Peyer's patch (tissue), 4 donors: ENCODE measurements at places on chromosomes 4 and X.

DNA sequence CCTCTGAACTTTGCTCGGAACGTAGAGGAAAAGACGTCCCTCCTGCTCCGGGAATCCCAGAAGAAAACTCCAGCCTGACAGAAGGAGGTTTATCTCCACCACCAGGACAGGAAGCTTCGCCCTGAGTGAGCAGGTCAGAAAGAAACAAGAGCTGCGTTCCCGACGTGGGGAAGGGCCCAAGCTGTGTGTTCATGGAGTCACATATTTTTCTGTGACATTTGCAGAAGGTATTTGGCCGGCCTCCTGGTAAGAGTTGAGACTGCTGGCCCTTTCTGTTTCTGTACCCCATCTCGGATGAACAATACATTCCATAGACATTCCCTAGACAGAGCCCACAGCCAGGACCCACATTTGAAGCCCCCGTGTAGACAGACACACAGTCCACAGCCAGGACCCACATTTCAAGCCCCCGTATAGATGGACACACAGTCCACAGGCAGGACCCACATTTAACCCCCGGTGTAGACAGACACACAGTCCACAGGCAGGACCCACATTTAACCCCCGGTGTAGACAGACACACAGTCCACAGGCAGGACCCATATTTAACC is 230.8 kb downstream of the SHOX start:
- DNase-seq = no peak
- H3K4me3 ChIP-seq = no peak overlapping the region
- H3K27me3 ChIP-seq = no peaks in the 10 kb centered on the region
- H3K4me1 ChIP-seq = no peaks in the 10 kb centered on the region
- H3K36me3 ChIP-seq = no peaks in the 10 kb centered on the region

DNA sequence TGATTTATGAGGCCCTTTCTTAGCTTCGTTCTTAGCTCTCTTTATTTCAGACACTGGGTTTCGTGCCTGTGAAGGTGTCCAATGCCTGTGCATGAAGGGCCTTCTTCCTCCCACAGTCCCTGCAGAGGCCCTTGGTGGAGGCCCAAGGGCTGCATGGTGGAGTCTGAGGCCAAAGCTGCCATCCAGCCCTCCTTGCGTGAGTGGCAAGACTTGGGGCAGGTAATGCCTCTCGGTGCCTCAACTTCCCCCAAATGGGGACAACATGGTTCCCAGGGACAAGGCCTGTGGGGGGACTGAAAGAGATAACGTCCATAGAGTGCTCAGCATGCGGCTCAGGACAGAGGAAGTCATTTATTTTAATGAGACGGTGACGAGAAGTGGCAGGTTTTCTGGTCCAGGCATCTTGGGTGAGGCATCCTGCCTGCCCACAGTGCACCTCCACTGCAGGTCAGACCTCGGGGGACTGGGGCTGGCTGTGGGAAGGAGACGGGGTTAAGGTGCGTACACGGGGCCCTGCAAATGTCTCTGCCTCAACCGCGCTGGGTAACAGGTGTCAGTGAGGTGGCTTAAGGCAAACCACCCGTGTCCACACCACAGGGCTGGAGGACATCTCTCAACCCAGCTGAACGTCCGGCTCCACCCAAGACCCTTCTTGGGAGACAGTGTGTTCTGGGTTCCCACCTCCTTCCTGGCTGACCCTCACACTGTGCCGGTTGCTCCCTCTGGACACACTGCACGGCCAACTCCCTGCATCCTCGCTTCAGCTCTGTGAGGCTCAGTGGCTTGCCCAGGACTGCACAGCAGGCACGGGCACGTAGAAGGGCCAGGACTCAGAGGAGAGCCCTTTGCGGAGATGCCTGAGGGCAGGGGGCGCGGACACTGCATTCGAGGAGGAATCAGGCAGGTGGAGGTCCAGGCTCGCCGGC is 50.5 kb downstream of the PSAPL1 start:
- no peaks in the 10 kb centered on the region for H3K4me1 ChIP-seq
- peak; percentile 6 for DNase-seq
- H3K27ac ChIP-seq = no peak overlapping the region

DNA sequence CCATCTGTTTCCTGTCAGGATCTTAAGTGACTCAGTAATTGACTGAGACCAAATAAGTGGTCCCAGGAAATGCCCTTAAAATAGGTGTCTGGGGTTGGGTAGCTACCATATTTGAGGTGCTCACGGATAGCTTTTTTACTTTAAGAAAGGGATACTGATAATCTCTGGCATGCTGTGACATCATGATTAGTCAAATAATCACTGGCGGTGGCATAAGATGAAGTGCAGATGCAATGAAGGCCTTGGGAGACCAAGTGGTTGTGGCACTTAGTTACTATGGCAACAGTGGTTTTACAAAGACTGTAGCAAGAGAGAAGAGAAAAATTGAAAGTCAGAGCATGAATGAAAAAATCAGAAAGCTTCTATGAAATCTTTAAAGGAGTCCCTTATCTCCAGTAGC is 114.5 kb upstream of the SLIT2 start:
- H3K27me3 ChIP-seq = no peaks in the 10 kb centered on the region
- H3K4me1 ChIP-seq = no peaks in the 10 kb centered on the region
- no peaks in the 10 kb centered on the region for H3K36me3 ChIP-seq
- H3K4me3 ChIP-seq = no peak overlapping the region

- DNase-seq = peak; percentile 37
- H3K4me3 ChIP-seq = no peak overlapping the region
- H3K27ac ChIP-seq = no peak overlapping the region
- no peaks in the 10 kb centered on the region for H3K4me1 ChIP-seq
- no peaks in the 10 kb centered on the region for H3K27me3 ChIP-seq
- no peaks in the 10 kb centered on the region for H3K36me3 ChIP-seq
Measured at GRCh38 chr4:1048773-1049590, 37.6 kb downstream of the FGFRL1 start.

DNA sequence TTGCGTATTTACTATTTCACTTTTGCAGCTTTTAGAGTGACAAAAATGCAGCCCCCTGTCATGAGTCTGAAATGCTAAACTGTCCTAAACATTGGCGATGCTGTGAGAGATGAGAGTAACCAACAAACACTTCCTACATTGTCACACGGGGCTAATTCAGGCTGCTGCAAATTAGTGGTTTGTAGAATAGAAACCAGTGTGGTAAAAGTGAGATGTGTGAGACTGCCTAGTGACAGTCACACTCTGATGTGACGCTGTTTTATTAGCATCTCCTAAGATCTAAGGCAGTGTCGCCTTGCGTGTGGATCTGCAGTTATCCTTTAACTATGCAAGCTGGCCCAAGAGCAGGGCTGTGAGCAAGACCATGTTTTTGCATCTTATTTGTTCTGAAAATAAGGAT is 800.2 kb upstream of the TENM3 start:
- no peak overlapping the region for H3K4me3 ChIP-seq
- no peaks in the 10 kb centered on the region for H3K27me3 ChIP-seq
